ENCODE measurements at places on chromosomes 5 and 9.

DNA sequence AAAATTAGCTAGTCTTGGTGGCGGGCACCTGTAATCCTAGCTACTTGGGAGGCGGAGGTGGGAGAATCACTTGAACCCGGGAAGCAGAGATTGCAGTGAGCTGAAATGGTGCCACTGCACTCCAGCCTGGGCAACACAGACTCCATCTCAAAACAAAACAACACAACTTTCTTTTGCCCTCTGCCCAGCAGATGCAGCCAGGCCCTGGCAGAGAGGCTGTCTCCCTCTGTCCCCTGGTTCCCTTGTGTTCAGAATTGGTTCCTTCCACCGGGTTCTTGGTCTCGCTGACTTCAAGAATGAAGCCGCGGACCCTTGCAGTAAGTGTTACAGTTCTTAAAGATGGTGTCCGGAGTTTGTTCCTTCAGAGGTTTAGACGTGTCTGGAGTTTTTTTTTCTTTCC is 30.2 kb upstream of the CEP72 start:
- no peak for DNase-seq

DNA sequence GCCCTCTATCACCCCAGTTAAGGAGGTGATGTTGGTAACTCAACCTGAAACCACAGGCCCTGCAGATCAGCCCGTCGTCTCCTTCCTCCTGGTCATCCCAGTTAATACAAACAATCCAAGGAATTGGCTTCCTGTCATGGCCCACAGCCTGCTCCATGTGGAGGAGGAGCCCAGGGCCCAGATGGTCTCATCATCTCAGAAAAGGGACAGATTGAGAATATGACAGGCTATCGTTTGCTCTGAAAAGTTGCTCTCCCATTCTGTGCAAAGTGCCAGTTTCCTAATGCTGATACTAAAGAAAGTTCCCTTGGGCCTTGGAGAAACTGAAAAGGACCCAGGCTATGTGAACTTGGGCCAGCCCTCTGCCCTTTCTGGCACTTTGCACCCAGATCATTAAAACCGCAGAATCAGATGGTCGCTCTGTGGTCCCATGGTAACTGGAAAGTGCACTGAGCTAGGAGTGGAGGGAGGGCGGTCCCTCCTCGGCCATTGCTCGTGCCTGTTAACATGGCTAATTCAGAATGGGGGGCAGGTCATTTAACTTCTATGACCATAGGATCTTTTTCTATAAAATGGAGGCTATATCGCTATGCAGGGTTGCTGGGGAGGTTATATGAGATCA is 675 bp upstream of the SPAAR start:
- no peak for DNase-seq

GRCh38 chr5:87002485-87002884 is 265.2 kb upstream of the RASA1 start:
- no peak for DNase-seq

- no peak for DNase-seq
These were observed 133.7 kb downstream of the PLPPR1 start for GRCh38 chr9:101162231-101162630.

GRCh38 chr5:166926138-166926537 is 1365.3 kb upstream of the WWC1 start:
- no peak for DNase-seq

DNA sequence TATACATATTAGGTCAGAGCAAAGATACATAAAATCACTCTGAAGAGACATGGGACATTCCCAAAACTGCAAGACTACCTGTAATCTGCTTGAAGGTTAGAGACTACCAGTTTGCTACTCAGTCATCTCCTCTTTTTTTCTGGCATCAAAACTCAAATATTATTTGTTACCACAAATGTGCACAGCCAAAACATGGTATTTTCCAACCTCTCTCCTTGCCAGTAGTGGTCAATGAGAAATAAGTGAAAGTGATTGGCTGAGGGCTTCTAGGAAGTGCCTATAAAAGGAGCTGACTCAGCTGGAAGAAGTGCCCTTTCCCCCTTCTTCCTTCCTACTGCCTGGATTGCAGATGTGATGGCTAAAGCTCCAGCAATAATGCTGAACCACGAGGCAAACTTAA is 13.8 kb downstream of the GZMK start:
- DNase-seq, result no peak

GRCh38 chr5:39518516-39518915 is 93.7 kb upstream of the DAB2 start:
- DNase-seq, result no peak

GRCh38 chr5:135174315-135175096 is 140.5 kb upstream of the PITX1 start:
- no peak for DNase-seq

DNA sequence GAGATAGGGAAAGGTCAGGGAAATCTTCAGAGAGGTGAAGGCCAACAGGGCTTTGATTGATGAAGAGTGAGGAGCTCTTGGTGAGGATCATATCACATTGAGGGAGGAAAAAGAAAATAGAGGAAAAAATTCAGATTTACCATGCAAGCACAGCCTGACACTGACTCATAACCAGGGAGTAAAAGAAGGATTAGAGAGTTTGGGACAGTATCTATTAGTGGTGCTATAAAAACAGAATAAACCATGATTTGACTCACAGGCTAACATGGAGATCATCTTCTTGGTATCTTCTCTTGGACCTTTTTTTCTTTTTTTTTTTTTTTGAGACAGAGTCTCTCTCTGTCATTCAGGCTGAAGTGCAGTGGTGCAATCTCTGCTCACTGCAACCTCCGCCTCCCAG is 44.4 kb downstream of the MUSK start:
- DNase-seq, result no peak

- no peak for DNase-seq
These were observed 196.1 kb downstream of the MPDZ start for GRCh38 chr9:13083366-13083765.

DNA sequence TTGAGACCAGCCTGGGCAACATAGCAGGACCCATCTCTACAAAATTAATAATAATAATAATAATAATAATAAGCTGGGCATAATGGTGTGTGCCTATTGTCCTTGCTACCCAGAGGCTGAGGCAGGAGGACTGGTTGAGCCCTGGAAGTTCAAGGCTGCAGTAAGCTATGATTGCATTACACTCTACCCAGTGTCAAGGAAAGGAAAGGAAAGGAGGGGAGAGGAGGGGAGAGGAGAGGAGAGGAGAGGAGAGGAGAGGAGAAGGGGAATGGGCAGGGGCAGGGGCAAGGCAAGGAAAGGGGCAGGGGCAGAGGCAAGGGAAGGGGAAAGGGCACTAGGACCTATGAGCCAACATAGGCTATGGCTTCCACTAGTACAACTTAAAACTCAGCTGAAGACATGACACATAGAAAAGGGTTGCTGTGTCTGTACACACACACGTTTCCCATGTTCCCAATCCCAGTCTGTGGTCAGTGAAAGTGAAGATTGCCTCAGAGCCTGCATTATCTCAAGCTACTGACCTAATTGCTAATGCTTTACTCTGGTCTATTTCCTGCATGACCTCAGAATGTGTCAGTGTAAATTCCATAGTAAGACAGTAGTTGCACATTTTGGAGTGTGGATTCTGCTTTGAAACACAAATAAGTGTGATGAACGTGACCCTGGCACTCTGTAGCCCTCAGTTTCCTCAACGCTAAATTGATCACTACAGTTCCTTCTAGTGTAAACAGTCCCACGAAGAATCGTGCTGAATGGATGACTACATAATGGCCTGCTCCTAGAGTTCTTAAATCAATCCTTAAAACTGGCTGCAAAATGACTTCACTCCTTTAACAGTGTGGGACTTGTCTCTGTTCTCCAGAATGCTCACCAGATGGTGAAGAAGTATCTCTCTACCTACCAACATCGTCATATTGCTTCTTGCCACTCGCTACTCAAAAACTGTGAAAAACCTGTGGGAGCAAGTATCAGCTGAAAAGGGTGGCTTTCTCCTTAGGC is 497.0 kb downstream of the RAB3C start:
- DNase-seq, result no peak

- DNase-seq, result no peak
These were observed 93.5 kb downstream of the F2RL2 start for GRCh38 chr5:76529464-76530344.

DNA sequence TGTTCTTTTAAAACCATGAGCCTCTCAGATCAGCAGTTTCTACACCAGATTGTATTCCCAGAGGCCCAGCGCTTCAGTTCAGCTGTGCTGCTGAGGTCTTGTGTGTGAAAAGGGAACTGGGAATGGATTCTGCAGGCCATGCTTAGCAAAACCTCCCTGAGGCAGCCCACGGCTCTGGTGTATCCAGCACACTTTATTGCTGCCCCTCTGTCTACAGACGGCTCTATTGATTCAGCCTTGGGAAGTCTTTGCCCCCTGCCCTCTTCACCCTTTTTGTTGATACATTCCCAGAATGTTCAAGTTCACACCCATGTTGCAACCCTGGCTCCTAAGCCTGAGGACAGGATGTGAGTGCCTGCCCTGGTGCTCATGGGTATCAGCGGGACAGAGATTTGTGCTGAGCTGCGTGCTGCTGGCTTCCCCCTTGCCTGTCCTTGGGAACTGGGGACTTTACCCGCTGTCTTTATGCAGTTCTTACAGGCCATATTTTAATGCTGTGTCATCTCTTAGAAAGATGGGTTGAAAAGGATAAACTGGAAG is 37.3 kb downstream of the ARHGAP26 start:
- DNase-seq, result no peak

- DNase-seq, result no peak
These were observed 59.5 kb upstream of the EQTN start for GRCh38 chr9:27356446-27356845.

- DNase-seq, result no peak
These were observed 232.0 kb downstream of the IRX1 start for GRCh38 chr5:3827624-3828023.
